ENCODE measurements at places on chromosomes 1 and 21.

- DNase-seq, result no peak
Observed at GRCh38 chr1:200022239-200022804, 5.2 kb upstream of the NR5A2 start.

DNA sequence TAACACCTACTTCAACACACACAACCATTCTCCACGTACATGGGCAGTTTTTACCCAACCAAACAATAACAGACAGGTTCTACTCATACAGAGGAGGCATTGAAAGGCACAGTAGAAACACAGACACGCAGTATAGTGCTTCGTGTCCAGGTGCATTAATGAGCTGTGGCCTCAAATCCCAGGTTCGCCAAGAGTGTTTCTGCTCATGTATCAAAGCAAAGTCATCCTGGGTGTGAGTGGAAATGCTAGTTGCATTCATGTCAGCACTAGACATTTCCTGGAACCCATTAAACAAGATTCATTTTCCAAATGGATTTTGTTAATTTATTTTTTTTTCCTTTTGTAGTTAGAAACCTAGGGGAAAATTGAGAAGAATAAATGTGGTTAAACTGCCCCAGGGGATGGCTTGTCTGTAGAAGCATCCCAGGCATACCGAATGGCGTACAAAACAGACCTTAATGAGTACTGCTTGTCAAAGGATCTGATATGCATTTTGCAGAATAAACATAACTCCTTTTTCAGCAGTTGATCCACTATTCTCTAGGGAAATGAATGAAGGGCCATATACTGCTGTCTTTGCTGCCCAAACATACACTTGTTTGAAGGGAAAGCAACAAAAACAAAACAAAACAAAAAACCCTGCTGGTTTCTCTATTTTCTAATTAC, 298.6 kb upstream of the ST6GALNAC5 start:
- DNase-seq, result no peak

GRCh38 chr1:184620469-184620868, 134.2 kb downstream of the EDEM3 start:
- no peak for DNase-seq

DNA sequence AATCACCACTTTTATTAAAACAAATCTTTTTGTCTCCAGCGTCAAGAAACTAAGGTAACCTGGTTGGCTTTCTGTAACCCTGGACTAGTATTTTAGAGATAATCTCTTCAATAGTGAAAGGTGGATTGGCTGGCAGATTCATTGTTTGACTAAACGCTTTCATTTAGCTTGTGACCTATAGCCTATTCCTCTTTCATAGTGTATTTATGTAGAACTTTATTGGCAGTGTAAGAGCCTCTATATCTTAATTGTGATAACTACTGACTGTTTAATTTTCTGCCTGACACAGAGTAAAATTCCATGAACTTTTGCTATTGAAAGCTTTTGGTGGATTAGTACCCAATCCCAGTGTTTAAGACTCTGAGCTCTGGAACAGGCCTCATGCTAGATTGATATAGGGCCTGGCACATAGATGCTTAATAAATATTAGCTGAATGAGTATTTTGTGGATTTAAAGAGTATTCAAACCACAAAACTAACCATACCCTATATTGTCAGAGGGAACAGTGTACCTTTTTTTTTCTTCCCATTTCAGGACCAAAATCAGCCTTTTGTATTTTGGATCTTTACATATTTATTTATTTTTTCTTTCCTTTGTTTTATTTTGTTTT, 34.8 kb downstream of the AK4 start:
- no peak for DNase-seq

DNA sequence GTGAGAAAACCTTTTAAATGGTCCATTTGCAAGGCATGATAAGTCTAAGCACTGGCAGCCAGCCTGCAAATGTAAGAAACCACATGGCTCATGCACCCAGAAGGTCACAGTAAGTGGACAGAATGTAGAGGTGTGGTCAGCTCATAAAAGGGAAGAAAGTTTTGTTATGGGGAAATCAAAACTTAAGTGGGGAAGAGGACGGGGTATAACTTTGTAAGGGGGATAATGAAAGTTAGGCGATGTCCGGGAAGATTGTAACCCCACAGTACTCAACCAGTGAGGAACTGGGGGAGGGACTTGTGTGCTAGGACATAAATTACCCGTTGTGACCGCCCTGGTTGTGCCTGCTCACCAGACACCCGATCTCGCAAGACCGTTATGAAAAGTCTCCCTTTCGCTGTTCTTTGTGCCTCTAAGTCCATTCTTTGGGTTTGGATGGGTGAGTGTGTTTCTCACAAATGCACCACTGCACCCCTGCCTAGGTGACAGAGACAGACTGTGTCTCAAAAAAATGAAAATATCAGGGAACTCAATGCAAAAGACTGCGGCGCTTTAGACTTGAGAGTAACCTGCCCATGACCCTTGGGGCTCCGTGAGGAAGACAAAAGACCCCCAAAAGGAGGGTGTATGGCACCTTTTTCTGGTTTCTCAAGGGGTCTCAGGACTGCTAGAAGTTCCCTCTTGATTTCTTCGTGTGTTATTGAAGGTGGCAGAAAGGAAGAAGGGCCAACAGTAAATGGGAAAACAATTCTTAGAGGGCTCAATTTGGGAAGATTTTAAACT, 28.6 kb upstream of the ZNF496 start:
- DNase-seq, result no peak

Measured in stimulated activated CD8-positive, alpha-beta memory T cell treated with anti-CD3 and anti-CD28 coated beads, Interleukin-15, amount 100 ng/mL, for 24 hours (primary cell).